ENCODE measurements at places on chromosomes 2 and 18. TPM values are rescaled to one million over a fixed set of nuclear protein-coding genes. Genes with fewer than 3 reads are reported as not detected.

The PJVK gene
- polyA plus RNA-seq: 10.6 TPM

The GATA6 gene
- 32.8 TPM for polyA plus RNA-seq

The LAMA3 gene
- 21.0 TPM for polyA plus RNA-seq

The GKN1 gene
- polyA plus RNA-seq: 2.3 TPM

The AKAIN1 gene
- polyA plus RNA-seq: not detected

The SAG gene
- polyA plus RNA-seq: not detected

The FASTKD1 gene
- 17.6 TPM for polyA plus RNA-seq

The SYT4 gene
- 0.38 TPM for polyA plus RNA-seq

The LIPG gene
- 0.03 TPM for polyA plus RNA-seq

The DSG1 gene
- polyA plus RNA-seq: not detected

GRCh38 chr18:24262087-24262486 is 123.2 kb downstream of the CABYR start:
- no peak for DNase-seq

GRCh38 chr2:32963941-32964340 is 17.2 kb downstream of the LTBP1 start:
- DNase-seq: no peak

- DNase-seq: no peak
These were observed 120.5 kb downstream of the TANC1 start for GRCh38 chr2:159088906-159089305.

DNA sequence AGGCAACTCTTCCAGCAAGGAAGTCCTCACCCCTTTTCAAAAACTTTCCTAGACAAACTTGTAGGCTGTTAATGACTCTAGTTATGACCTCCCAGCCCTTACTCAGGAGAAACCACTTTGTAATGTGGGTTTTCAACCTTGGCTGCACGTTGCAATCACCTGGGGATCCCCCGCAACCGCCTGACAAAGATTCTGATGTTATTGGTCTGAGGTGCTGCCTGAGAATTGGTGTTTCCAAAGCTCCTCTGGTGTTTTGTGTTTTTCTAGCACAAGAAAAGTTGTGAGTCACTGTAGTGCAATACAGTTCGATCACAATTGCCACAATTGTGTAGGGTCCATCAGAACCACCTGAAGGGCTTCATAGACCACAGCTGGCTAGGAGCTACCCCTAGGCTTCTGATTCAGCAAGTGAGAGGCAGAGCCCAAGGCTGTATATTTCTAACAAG is 121.6 kb downstream of the SP100 start:
- no peak for DNase-seq

DNA sequence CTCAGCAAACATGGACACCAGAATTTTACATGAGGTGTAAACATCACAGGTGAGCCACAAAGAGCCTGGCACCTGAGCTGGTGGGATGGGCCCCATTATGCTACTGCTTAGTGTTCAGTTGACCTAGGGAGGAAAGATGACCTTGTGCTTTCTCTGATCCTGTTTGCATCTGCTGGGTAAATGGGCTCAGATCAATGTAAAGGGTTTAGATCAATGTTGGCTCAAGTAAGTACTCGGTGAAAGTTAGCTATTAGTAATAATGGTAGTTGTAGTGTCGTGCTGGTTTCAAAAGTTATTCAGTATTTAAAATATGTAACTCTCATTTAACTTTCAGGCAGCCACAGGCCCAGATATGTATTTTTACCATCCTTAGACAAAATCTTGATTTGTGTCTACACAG is 19.8 kb downstream of the ABHD3 start:
- no peak for DNase-seq

GRCh38 chr2:149645391-149645790 is 57.8 kb upstream of the MMADHC start:
- DNase-seq: no peak
